H9 (cell line): ENCODE measurements at places on chromosomes 5 and 9. TPM values are rescaled to one million over a fixed set of nuclear protein-coding genes. Genes with fewer than 3 reads are reported as not detected.

GRCh38 chr5:165127941-165128340 is 1622.5 kb downstream of the MAT2B start:
- DNase-seq = no peak

- DNase-seq = no peak
Observed at GRCh38 chr5:119028575-119028974, 40.2 kb upstream of the DTWD2 start.

DNA sequence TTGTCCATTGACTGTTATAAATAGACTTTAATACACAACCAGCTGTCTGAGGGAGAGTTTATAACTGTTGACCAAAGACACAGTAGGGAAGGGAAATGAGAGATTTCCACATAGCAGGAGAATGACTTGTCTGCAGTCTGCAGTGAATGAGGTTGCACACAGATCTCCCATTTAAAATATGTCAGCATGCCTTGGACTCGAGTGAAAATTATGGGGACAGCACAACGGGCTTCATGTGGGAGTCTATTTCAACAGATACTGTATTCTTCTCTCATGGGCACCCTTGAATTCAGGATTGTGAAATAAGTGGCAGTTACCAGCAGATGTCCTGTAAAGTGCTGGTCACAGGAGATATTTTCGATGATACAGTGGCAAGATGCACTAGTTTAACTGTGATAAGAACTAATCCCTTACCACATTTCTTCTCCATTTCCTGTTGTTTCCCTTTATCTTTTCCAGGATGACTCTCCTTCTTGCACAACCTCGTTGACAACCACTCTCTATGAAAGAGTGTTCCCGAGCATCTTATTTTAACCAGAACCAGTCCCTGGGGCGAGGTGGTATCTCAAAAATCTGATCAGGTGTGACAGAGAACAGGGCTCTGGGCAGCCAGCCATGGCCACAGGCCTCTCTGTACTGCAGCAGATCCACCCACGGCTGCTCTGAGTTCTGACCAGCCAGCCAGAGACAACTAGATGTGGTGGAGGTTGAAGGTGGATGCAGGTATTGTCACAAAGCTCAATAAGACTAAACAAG is 51.5 kb upstream of the MAP3K1 start:
- no peak for DNase-seq

- DNase-seq = no peak
Observed at GRCh38 chr5:102554082-102554481, 55.3 kb upstream of the SLCO6A1 start.

- peak; percentile 55 for DNase-seq
Observed at GRCh38 chr5:72036951-72037350, 70.3 kb upstream of the MAP1B start.

DNA sequence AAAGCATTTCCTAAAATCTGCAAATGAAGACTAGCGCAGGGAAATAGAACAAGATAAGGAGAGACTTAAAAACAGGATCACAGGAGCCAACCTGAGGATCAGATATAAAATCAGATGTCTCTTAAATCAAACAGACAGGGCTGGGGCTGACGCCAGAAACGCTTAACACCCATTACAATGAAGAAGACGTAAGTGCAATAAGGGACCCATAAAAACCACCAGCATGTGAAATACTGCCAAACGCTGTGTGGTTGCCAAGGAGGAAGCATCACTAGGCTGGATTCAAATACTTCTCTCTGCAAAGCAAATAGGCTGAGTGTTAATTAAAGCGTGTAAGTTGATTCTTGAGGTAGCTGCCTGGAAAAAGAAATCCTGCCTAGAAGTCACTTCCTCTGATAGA is 74.4 kb upstream of the ATP10B start:
- DNase-seq = no peak

The FSTL4 gene
- total RNA-seq = 5.7 and 6.0 TPM in 2 replicates

The PCSK5 gene
- 6.3 and 7.5 TPM in 2 replicates for total RNA-seq

The MLANA gene
- not detected in 2 replicates for total RNA-seq
